ENCODE measurements at places on chromosomes 2 and 18. TPM values are rescaled to one million over a fixed set of nuclear protein-coding genes. Genes with fewer than 3 reads are reported as not detected.
A peak's percentile ranks its signal among the peaks of the same experiment; 100 is the strongest.

C2orf68 gene
- total RNA-seq = 26.5 TPM

- peak; percentile 81 for DNase-seq
These were observed 136.8 kb upstream of the ID2 start for GRCh38 chr2:8544786-8545694.

TUBA4B gene
- total RNA-seq = not detected

C2orf66 gene
- total RNA-seq = not detected

DNA sequence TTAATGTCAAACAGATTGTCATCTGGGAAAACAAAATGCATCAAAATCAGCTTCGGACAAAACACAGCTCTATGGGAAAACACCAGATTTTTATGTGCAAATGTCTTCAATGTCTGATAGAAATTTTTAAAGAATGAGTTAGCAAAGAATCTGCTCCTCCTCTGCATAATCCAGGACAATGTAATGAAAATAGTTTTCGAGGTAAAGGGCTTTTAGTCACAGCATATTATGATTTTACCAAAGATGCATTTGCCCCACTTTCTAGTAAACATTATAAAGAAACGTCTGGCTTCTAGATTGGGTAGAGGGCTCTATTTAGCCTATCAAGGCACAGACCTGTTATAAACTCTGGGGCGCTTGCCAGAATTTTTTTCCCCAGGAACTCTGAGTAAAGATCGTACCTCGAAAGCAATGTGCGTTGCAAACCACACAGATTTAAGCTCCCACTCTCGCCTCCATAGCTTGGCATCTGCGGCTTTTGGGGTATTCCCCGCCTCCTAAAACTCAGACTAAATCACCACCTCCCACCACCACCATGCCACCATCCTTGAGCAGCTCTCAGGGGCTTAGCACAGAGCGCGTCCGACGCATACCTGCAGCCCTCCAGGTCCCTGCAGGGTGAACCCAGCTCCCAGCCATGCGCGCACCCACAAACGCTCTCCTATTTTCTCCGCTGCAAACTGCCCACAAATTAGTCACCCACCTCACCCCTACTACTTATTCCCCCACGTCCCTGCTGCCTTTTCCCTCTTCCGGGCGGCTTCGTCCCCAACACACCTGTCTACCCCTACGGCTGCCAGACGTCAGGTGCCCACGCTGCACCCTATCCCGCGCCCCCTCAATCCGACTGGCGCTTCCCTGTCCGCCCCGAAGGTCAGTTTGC, 829 bp downstream of the ACVR1C start:
- no peak for DNase-seq

- DNase-seq = no peak
These were observed 36.5 kb upstream of the MAP2 start for GRCh38 chr2:209387389-209387788.

DNA sequence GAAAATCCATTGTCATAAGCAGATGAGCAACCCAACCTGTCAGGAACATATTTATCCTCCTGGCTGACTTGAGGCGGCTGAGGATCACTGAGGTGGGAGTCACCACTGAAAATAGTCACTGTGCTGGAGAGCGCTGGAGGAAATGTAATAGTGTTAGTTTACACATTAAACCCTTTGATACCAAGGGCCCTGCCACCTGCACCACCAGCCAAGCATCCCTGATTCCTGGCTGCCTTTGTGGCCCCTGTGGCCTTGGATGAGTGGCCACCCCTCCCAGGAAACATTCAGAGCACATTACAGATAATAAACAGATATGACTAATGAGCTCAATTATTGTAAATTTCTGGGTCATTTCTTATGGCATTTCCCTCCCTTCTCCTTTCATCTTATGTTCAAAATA, 105.9 kb downstream of the LYPD1 start:
- DNase-seq = no peak

DNA sequence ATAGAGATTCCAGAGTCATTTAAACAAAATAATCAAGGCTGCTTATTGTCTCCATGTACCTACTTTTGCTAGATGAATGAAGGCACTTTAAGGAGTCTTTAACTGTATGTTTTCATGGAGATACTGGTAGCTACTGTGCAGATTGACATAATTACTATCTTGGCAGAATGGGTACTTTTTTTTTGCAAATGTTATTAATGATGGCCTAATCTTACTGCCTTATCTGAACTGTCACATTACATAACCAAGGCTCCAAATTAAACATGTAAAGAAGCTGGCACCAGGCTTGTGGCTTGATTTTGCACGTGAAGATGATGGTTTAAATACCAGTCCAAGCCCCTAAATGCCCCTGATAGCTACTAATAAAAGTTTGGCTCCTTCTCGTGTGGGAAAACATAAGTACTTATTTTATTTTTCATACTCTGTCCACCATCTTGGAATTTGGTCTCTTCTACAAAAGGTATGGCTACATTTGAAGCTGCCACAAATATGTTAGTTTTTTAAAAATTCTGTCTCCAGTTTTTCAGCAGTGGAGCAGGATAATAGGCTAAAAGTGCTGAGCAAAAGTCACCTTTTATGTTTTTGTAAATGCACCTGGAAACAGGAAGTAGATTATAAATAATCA, 4.1 kb downstream of the TRIB2 start:
- DNase-seq = no peak

CRYGC gene
- total RNA-seq = not detected

LRRFIP1 gene
- total RNA-seq = 88.5 TPM

GRCh38 chr2:230921806-230922595, 3.0 kb downstream of the GPR55 start:
- DNase-seq = no peak

ADD2 gene
- total RNA-seq = 2.0 TPM

DNA sequence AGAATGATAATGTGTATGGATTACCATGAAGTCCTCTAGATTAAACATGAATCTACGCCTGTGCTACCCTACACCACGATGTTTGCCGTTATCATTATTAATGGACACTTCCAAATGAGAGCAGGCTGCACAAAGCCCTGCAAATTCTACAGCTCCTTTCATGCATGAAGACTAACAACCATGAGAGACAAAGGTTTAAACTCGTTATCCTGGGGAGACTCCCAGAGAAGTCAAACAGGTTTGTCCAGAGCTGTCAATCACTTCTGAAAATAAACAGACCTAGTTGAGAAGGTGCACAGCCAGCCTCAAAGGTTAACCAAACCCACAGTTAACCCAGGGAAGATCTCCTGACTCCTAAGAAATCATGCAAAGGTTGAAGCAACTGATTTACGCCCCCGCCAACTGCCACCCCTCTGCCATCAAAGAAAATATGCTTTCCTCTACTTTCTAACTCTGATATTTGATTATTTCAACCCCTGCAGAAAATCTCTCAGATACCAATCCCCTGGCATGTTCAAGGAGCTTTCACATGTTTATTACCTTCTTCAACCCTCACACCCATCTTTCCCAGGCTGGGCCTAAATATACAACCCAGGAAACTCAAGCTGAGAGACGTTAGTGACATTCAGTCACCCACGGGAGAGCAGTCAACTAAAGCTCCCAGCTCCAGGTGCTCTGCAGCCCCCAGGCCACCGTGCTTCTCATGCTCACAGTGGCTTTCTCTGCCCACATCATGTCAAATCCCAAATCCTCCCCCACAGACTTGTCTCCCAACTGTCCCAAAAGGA, 35.9 kb downstream of the MYO5B start:
- no peak for DNase-seq

DNA sequence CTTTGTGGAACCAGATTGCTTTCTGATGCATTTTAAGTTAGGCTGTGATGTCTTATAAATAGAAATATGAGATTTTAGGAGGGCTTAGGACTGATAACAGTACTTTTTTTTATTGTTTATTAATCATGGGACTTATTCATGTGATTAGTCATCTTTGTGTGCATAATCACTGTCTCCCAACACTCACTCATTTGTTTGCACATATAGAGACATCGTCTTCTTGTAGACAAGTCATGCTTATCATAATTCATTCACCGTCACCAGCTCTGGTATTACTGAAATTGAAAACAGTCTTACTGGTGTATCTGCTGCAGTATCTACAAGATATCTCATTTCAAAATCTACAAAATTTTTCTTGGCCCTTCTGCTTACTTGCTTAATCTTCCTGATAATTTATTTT, 45.8 kb downstream of the WDR7 start:
- DNase-seq = no peak

- DNase-seq = no peak
These were observed 99.0 kb downstream of the EPB41L3 start for GRCh38 chr18:5444847-5445246.

DNA sequence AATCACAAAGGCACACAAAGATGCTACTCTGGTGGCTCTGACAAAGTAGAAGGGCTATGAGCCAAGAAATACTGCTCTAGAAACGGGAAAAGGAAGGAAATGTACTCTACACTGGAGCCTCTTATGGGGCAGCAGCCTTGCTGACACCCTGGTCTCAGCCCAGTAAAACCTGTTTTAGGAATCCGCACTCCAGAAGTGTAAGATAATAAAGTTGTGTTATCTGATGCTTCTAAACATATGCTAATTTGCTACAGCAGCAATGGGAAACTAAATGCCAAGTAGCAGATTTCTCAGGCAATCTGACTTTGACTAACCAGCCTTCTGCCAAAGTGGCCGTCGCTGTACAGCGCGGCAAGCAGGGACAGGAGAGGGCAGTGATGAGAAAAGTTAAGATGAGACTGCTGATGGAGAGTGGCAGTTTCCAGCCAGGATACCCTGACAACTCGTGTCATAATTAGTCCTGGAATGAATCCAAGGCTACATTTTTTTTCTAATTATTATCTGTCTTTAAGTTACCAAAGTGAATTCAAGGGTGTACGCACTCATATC, 99.0 kb downstream of the NETO1 start:
- DNase-seq = no peak

ATP6V1B1 gene
- total RNA-seq = 0.43 TPM

DNA sequence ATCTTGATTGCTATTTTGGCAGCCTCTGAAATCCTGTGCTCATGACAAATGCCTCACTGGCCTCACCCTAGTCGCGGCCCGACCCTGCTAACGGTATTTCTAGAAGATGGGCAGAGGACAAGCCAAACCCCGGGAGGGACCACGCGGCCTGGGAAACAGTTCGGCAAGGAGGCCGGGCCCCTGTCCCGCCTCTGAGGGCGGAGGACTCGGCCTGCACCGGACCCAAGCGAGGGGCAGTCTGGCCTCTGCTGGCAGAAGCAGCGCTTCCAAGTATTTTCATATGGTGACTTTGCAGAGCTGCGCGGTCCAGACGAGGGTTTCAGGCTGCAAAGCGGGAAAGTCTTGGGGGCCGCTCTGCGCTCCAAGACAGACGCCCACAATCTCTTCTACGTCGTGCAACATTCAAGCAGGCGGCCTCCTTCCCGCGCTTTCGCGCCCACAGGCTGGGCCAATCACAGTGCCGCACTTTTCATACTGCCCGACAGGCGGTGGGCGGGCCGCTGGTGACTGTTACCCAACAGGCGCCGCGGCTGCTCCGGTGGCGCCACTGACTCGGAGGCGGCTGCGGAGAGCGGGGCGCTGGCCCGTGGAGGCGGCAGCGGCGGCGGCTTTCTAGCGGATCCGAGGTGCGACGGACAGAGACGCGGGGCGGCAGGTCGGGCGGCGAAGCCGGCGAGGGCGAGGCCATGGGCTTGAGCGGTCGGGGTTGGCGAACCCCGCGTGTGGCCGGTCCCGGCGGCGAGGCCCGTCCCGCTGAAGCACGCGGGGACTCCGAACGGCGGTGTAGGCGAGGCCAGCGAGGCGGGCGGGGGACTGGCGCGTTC, at the start of gene RBM44:
Gene RBM44 (plus strand): TSS at position 544 of the 824 bp plus-strand sequence. CDS start 14,831 bp downstream, outside the sequence.
- DNase-seq = no peak

CHRNG gene
- not detected for total RNA-seq

DNA sequence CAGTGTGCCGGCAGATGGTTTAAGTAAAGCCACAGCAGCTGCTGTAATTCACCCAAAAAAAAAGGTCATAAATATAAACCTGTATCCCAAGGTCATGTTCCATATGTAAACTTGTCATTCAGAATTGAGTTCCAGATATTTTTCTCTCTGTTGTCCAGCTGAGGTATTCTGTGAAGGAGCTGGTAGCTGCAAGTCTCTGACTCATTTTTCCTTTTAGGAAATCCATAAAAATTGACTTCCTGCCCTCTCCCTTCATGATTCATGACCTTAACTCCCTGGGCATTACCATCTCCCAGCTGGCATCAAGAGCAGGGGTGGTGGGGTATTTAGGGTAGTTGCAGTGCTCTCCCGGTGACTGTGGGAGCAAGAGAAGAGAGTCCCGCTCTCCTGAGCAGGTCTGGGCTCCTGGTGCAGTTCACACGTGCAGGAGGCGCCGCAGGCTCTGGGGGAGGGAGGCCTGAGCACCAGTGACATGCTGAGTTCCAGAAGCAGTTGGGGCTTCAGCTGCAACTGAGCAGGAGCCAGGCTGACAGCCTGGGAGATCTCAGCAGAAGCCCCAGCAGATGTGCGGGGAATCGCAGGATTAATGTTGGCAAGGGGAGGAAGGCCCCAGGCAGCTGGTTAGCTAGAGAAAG, 192.6 kb downstream of the MGAT5 start:
- no peak for DNase-seq

GRCh38 chr2:172447811-172448493, 20.6 kb downstream of the ITGA6 start:
- DNase-seq = no peak

ANKRD29 gene
- 7.0 TPM for total RNA-seq

UBE2E3 gene
- 49.2 TPM for total RNA-seq

DNA sequence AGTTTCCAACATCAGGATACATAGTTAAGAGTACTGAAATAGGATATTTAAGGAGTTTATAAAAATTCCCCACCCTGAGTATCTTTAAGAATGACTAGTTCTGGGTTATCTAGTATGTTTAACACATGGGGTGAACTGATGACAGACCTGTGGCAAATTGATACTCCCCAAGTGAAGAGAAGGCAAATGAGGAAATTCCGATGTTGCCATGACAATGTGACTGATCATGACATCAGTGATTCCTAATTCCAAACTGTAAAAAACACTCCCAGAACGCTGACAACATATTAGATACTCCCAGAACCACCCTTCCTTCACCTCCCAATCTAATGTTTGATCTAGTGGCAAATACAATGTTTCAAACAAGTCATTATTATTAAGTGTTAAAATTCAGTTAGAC, 77.6 kb downstream of the RBMS1 start:
- DNase-seq = no peak

GRCh38 chr2:55048508-55049042, 1.7 kb downstream of the RTN4 start:
- no peak for DNase-seq

- no peak for DNase-seq
These were observed 142.3 kb downstream of the RBM43 start for GRCh38 chr2:151119374-151119773.

Data from Right ventricle myocardium superior (tissue), 1 donor.